SHP77 (cell line): ENCODE measurements at places on chromosomes 3 and 15.

DNA sequence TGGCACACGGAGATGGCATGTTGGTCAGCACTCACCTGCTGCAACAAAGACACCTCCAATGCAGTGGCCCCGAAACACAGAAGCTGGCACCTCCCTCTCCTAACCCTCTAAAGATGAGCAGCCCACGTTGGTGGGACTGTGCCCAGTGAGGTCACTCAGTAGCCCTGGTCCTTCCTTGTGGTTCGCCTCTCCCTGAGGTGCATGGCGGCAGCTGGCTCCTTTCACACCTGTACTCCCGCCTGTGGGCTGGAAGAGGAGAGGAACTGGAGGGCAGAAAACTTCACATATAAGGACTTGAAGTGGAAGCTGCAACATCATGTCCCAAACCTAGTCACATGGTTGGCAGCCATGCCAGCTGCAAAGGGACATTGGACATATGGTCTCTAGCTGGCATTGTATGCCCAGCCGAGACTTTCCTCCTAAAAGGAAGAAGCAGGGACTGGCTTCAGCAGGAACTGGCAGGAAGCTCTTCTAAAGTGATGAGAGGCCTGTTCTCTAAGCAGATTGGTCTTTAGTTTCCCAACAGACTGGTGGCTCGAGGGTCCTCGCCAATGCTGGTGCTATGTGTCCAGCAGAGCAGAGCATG is 10.8 kb upstream of the C3orf22 start:
- no peak for DNase-seq

DNA sequence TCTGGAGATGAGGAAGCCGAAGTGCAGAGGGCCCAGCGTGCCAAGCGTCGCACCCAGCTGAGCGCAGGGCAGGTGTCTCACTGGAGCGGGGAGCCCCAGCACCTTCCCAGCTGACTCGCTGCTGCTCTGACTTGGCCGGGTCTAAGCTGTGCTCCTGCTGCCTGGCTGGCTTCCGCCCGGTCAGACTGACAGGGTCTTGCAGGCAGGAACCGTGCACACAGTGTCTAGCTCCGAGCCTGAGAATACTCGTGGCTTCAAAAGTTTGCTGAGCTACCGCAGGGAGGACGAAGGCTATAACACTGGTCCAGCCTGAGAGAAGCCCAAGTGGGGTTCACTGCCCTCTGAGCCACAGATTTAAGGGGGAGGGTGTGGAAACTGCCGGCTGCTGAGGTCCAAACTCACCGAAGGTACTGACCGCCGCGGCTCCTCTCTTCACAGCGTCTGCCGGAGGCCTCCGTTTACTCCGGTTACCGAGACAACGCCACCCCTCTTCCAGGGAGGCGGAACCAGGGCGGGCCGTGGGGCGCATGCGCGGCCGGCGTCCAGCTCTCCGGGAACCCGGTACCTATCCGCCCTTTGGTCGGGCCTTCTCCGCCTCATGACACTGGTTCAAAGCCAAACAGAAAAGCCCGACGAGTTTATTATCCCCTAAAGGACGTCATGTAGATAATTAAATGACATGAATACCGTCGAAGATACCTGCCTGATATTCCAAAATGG is at the start of gene CFAP44:
Gene CFAP44 (minus strand): TSS at position 443 of the 720 bp plus-strand sequence. CDS start 7,829 bp downstream, outside the sequence.
- DNase-seq, result no peak

GRCh38 chr3:108250626-108251025 is 28.4 kb upstream of the IFT57 start:
- no peak for DNase-seq

GRCh38 chr3:86984271-86984670 is 6.7 kb downstream of the VGLL3 start:
- no peak for DNase-seq

GRCh38 chr15:80034629-80035028 is 24.8 kb upstream of the ZFAND6 start:
- no peak for DNase-seq
